ENCODE measurements at places on chromosomes 7 and 10. TPM values are rescaled to one million over a fixed set of nuclear protein-coding genes. Genes with fewer than 3 reads are reported as not detected.

CAMK1D gene
- 3.9 TPM for total RNA-seq

SPDYE9 gene
- not detected for total RNA-seq

CLDN12 gene
- 27.5 TPM for total RNA-seq

CTAGE15 gene
- not detected for total RNA-seq

ETV1 gene
- 9.3 TPM for total RNA-seq

KLHL7 gene
- total RNA-seq = 25.6 TPM

SPDYE16 gene
- not detected for total RNA-seq

CCDC172 gene
- total RNA-seq = not detected

CFAP58 gene
- total RNA-seq = 1.8 TPM

DNA sequence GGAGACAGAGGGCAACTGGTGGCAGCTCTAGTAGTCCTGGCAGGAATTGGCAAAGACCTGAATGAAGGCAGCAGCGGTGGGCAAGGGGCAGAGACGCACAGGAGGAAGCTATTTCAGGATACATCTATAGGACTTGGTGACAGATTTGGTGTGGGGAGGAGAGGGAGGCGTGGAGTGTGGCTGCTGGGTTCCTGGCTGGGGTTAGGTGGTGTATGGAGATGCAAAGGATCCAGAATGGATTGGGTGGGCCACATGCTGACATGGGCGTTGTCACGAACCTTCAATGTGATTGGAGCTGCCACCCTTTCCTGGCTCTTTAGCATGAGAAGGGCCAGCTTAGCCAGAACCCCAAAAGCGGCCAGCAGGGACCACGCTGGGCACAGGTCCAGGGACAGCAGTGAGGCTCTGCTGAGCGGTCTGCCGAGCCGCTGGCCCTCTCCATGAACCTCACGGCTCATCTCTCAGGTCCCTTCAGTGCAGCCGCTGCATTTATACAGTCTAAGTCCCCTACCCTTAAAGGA, 10.2 kb upstream of the ADCY1 start:
- DNase-seq = no peak

GRCh38 chr7:157014635-157015555, 4.4 kb upstream of the MNX1 start:
- no peak for DNase-seq

- no peak for DNase-seq
Observed at GRCh38 chr7:12296051-12296570, 85.0 kb downstream of the TMEM106B start.

DNA sequence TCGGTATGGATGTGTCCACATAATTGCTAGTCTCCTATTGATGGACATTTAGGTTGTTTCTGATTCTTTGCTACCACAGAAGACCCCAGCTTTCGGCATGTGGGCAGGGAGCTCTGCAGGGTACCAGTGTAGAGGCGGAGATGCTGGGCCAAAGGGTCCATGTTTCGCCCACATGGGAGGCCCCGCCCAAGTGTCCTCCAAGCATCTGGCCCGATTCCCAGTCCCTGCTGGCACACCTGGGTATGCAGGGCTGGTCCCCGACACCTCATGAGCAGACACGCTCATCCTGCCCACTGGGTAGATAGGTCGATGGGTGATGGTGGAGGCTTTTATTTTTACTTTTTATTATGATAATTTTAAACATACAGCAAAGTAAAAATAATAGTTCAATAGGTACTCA, 19.4 kb upstream of the TBRG4 start:
- no peak for DNase-seq

GRCh38 chr10:119197921-119198320, 9.4 kb upstream of the GRK5 start:
- DNase-seq = peak; percentile 68

- DNase-seq = peak; percentile 42
Observed at GRCh38 chr10:30247704-30248103, 101.4 kb downstream of the MTPAP start.

GRCh38 chr7:17600340-17600752, 301.9 kb downstream of the AHR start:
- peak; percentile 95 for DNase-seq

DNA sequence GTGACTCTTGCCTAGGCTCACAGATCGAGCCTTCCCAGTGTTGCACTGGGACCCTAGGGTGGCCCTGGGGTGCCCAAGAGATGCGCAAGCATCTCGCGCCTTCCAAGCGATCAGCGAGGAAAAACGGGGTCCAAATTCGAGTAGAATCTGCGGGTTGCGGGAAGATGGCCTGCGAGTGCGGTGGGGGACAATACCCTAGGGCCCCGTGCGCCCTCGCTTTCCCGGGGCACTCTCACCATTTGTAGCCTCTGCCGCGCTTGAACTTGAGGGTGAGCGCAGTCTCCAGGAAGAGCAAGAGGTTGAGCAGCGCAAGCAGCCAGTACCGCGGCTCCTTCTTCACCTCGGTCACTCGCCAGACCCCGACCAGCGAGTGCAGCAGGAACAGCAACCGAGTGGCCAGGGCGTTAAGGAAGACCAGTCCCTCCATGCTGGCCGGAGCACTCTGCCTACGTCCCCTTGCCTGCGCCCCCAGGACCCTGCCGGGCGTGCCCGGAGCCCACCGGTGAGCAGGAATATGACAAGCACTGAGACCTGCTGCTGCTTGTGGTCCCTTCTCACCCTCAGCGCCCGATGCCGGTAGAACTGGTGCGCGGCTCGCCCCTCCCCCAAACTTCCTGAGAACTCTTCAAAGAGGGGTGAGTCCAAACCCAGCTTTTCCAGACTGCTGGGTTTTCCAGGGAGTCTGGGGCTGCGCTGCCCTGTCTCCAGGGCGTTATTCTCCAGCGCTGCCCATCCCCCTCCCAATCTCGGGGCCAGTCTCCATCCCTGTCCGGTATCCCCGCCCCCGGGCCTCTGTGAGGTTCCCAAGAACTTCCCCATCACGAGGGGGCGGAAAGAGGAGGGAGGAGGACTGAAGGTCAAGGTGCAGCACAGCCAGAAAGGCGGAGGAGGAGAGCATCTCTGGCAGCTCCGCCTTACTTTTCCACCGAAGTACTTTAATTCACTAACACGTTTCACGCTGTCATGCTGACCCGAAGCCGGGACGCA, at the start of gene TMEM26:
Gene TMEM26, minus strand, starts transcription at position 727 of the 987 bp plus-strand sequence. Its CDS starts 300 bp downstream, at position 427.
- DNase-seq = no peak
